DND-41 (cell line): ENCODE measurements at places on chromosomes 7 and 10.

DNA sequence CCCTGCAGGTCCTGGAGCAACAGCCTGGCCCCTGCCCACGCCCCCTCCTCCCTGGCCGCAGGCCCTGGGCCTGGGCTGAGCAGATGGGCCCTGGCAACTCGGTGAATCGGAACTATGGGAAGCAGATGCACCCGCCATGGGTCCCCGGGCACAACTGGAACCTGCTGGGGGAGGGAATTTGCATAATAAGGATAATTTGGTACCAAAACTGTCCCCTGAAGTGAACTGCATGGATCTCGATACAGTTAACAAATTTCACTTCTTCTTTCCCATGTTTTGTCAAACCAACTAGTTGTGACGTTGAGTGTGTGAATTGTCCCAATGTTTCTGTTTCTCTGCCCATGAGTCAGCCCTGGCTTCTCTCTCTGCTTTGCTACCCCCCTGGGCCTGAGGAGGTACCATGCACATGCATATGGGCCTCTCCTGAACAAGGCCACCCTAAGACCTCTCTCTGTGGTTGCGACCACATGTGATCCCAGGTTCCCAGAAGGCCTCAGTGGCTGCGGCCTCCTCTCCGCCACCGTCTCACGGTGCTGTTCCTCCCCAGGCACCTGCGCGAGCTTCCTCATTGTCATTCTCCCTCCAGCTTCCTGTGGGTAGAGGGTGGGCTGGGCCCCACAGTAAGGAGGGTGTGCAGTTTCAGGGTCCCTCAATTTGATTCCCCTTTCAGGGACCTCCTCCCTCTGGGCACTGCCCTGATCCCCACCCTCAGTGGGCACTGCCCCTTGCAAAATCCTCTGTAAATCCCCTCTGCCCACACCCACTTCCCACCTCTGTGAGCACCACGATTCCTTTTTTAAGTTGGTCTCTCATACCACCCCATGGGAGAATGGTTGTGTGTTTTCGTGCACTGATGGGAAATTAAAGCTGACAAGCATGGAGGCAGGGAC lies 40.0 kb downstream of the FIGNL1 start:
- peak; percentile 75 for DNase-seq

- no peak for DNase-seq
Measured at GRCh38 chr7:113119429-113119828, 1.1 kb upstream of the SMIM30 start.

GRCh38 chr10:7968510-7969112 lies 85.9 kb upstream of the GATA3 start:
- DNase-seq, result no peak

DNA sequence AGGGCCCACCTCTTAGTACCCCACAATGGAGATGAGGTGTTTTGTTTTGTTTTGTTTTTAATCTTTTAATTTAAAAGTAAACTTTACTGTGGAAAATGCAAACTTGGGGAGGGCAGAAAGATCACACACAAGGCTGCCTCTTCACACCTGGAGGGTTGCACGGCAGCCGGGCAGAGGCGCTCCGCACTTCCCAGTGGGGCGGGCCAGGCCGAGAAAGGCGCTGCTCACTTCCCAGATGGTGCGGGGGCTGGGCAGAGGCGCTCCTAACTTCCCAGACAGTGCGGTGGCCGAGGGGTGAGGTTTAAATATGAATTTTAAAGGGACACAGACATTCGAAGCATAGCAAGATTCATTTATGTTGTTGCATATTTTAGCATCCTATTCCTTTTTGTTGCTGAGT lies 235.9 kb upstream of the MTPN start:
- DNase-seq, result no peak

DNA sequence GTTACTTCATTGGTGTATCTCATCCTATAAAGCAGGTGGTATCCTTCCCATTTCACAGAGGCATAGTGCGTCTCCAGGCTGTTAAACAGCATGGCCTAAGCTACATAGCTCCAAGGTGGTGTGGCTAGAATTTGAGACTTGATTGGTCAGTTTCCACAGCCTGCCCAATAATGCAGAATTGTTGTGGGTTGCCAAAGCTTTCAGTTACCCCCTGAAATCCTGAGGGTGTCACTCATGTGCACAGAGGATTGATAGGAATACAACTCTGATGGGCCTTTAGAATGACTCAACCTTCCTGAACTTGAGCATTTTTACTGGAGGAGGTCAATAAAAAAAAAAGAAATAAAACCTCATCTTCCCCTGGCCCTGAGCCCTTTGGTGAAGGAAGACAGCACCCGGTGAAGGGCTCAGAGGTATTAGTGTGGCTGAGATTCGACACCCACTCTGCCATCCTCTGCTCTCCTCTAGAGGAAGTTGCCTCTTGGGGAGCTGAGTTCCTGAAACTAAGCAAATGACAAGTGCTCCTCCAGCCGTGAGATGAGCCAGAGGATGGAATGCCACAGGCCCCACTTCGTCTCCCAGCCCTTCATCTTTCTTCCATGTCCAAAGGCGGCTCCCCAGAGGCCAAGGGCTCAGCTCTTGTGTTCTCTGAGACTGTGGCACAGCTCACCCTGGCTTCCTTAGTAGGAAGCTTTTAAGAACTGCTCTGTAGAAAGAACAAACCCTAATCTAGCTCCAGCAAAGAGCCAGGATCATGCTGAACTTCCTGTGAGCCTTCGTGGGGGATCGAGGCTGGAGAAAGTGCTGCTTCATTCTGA lies 1.0 kb downstream of the ACSL5 start:
- DNase-seq, result no peak

DNA sequence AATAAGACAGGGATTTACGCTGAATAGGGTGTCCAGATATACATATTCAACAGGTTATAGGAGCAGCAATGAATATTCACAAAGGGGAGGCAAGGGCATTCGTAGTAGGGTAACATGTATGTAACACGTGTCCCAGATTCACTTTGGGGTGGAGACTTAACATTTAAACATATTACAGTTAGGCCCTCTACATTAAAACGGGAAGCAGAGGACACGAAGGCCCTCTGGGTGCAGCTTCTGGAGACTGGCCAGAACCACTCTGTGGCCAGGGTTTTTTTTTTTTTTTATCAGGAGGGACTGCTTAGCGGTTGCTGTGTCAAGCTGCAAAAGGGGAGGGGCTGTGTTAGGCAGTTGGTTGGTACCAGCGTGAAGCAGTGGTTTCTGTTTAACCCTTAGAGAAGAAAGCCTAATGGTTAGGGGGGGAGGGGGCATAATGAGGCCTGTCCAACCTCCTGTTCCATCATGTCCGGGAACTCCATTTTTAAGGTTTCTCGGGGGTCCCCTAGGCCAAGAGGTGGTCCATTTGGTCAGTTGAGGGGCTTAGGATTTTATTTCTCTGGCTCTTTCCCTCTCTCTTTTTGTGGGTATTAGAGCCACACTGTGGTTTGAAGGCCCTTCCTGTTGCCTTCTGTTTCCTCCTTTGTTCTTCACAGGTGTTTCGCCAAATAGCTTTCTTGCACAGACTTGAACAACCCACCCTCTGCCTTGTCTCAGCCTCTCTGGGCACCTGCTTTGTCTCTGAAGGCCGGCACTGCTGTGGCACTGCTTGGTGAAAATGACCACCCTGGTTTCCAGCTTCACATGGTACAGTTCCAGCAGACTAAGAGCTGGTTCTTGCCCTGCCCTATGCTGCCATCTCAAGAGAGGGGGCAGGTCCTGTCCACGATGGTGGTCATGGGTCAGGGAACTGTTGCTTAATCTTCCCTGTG lies 26.4 kb downstream of the PRF1 start:
- DNase-seq, result peak; percentile 85

GRCh38 chr10:22226599-22226998 lies 8.8 kb upstream of the EBLN1 start:
- DNase-seq, result no peak

- DNase-seq, result no peak
Measured at GRCh38 chr10:27714349-27714748, 31.3 kb downstream of the MKX start.

DNA sequence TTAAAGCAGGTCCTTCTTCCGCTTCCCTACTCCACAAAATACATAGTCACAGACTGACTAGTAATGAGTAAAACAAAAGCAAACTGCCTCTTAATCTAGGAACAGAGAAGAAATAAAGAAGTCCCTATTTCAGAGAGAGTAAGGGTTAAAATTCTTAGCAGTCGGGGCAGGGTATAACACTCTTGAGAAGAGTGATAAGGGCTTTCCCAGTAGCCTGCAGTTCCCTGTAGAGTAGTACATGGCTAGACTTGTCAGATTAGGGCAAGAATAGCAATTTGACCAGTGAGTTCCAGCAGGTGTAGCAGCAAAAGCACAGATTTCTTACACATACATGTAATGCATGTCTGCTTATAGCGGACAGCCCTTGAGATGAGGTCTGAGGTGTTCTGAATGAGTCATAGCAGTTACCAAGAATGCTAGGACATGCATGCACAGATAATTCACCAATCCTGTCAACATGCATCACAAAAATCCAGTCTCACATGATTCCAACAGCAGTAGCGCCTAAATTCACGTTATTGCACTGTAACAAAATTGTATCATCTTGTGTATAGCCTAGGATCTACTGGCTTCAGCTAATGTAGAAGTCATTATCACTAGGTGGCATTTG lies 40.7 kb downstream of the BTRC start:
- no peak for DNase-seq

GRCh38 chr10:66148312-66148711 lies 777.5 kb upstream of the LRRTM3 start:
- no peak for DNase-seq

- DNase-seq, result no peak
Measured at GRCh38 chr7:100965045-100965722, 4.2 kb upstream of the MUC12 start.

- DNase-seq, result no peak
Measured at GRCh38 chr7:155466142-155466813, 8.3 kb downstream of the EN2 start.

GRCh38 chr10:6101181-6101580 lies 12.3 kb downstream of the RBM17 start:
- no peak for DNase-seq
